ENCODE measurements at places on chromosomes 4 and X.

- DNase-seq: no peak
Measured at GRCh38 chrX:11724122-11725017, 33.7 kb upstream of the MSL3 start.

GRCh38 chr4:76783836-76784235 lies 114.1 kb downstream of the SOWAHB start:
- no peak for DNase-seq

DNA sequence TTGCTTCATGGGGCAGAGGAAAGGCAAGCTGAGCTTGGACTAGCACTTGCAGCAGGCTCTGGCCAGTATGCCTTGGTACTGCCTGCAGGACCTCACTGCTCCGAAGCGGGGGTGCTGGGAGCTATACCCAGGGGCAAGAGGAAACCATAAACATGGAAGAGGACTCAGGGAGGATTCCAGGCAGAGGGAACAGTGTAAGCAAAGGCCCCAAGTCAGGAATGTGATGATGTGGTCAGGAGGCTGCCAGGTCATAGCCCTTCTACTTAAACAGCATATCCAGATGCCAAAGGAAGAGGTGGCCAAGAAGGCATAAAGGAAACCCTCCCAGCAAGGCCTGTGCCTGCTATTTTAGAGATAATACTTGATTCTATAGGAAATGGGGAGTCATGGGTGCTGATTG lies 31.1 kb downstream of the RAB40AL start:
- no peak for DNase-seq

DNA sequence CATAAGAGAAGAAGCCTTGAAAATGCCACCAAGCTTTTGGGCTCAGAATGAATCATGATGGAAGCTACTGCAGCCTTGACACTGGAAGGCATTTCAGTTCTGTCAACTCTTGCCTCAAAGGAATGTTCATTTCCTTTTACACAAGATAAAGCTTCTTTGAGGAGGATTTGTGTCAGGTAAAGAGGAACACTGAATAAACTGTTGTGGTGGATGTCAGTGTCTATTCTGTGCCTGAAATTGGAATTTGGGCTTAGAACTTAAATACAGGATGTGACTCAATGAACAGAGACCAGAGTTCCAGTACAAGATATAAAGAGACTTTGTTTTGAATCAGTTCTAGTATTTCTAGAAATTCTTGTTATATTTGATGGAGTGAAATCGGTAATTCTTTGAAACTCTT lies 313.2 kb downstream of the PACRGL start:
- DNase-seq: no peak

GRCh38 chr4:8310306-8310705 lies 40.8 kb downstream of the HTRA3 start:
- no peak for DNase-seq
